Stimulated activated CD4-positive, alpha-beta T cell treated with anti-CD3 and anti-CD28 coated beads, Interleukin-2, amount 100 ng/mL, for 24 hours (primary cell): ENCODE measurements at places on chromosomes 13 and 19.

GRCh38 chr13:73938372-73939070, 195.7 kb downstream of the KLF12 start:
- DNase-seq, result no peak

- DNase-seq, result no peak
Observed at GRCh38 chr13:44629465-44630183, 53.5 kb upstream of the TSC22D1 start.

DNA sequence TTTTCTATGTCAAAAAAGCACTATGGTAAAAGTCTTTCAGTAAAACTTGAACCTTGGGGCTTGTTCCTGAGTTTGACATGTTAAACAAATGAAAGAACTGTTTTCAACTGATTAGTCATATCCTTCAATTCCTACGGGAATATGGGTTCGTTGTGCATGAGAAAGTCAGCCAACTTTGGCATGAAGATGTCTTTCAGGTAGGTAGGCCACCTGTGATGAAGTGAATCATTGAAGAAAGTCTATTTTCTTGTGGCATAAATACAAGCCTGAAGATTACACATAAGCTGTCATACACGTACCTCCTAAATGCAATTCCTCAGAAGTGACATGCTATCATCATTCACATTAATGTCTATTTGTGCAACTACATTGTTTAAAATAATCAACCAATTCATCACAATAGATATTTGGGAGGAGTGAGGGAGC, 513.0 kb downstream of the IRS2 start:
- no peak for DNase-seq

DNA sequence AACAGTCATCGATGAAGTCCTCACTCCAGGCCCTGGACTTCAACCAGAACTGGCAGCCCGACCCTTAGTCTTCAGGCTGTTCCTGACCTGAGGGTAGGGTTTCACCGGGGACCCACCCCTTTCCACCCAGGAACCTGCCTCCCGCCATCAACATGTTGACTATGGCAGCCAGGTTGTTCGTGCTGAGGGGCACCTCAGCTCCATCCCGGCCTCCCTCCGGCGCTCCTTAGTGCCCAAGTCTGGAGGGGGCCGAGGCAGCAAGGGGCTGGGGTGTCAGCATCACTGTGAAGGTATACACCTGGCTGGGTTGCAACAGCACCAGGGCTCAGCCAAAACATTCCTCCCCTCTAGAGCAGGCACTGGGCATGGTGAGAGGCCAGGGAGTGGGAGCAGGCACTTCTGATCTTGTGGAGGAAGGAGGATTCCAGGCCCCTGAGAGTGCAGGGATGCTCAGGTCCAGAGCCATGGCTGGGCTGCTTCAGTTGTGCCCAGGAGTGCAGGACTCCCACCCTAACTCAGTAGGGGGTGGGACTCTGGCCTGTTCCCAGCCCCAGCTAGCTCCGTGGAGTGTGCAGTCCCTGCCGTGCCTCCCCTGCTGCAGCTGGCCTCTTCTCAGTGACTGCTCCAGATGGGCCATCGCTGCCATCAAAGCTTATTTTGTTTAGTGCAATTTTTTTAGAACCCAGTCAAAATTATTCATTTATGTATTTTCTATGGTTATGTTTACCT, 1445.9 kb downstream of the PCDH9 start:
- DNase-seq, result no peak

DNA sequence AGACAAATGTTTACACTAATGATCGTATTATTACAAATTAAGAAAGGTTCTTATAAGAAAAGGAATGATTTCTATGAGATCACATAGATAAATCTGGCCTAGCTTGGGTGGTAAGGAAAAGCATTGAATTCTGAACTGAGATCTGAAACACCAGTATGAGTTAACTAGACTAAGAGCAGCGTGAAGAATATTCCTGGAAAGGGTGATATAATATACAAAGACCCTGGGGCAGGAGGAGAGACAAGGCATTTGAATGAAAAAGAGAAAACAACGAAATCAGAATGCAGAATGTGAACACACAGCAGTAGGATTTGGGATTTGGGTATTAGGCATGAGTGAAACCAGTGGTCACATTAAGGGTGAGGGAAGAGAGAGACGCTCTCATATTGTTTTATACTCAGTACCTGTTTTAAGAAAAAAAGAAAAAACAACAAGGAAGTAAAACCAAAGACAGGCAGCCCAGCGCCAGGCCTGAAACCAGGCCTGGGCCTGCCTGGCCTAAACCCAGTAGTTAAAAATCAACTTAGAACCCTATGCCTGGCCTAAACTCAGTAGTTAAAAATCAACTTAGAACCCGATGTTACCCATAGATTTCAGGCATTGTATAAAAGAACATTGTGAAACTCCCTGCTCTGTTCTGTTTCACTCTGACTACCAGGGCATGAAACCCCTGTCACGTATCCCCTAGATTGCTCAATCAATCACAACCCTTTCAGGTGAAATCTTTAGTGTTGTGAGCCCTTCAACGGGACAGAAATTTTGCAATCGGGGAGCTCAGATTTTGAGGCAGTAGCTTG, 287.1 kb downstream of the ITGBL1 start:
- DNase-seq, result no peak

DNA sequence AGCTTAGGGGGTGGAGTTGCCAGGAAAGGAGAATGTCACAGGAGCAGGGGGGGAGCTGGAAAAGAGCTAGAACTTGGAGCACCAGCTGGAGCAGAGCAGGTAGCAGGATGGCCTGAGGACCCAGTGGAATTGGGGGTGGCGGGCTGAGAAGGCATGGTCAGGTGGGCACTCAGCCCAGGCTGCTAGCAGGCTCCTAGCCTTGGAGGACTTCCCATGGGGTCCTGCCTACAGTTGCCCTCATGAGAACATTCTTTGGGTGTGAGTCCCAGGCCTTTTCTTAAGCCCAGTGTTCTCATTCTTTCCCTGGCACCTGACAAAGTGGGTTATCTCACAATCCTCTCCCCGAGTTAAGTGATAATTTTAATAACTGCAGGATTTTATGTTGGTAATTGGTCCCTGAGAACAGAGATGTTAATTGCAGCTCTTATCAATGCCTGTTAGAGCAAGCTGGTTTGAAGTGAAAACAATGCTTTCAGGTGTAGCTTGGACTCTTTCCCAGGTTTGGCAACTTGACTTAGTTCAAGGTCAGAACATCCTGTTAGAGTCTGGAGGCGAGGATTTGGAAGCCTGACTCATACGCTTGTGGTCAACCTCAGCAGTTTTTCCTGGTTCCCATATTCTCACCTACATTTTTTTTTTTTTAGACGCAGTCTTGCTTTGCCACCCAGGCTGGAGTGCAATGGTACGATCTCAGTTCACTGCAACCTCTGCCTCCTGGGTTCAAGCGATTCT, 18.1 kb upstream of the OLFM4 start:
- DNase-seq, result no peak

GRCh38 chr13:32501064-32501463, 37.5 kb downstream of the N4BP2L2 start:
- no peak for DNase-seq

DNA sequence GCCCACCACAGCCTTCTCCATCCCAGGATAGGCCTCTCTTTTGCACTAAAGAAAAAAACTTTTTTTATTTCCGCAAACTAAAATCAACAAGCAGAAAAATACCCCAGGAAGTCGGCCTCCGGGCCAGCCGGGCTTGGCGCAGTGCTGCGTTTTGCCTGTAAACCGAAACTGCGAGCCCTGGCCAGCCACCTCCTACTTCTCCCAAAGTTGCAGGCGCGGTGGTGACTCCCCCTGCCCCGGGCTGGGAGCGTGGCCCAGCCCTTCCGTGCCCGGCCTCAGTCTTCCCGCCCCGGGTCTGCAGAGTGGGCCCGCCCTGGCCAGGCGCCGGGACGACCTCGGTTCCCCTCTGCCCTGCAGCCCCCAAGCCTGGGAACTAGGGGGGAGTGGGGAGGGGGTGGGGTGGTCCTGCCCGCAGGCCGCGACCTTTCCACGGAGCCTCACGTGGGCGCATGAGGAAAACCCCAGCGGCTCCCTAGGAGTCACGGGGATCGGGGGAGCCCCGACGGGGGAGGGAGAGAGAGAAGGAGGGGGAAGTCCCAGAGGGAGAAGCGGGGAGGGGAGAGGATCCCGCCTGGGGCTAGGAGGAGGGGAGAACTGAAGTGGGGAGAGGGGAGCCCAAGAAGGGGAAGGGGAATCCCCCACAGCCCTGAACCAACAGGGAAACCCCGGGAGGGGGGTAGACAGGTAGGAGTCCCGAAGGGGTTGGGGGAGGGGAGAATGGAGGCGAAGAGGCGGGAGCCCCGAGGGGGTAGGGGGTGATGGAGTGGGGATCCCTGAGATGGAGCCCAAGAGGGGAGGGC, 3.0 kb downstream of the GADD45B start:
- DNase-seq, result peak; percentile 70

- peak; percentile 53 for DNase-seq
Observed at GRCh38 chr13:75357576-75358289, 124.2 kb downstream of the TBC1D4 start.

DNA sequence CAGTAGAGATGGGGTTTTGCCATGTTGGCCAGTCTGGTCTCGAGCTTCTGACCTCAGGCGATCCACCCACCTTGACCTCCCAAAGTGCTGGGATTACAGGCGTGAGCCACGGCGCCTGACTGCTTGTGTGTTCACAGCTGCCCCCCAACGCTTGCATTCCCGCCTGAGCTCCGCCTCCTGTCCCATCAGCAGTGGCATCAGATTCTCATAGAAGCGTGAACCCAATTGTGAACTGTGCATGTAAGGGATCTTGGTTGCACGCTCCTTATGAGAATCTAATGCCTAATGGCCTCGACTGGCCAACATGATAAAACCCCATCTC, 75.9 kb downstream of the GADD45B start:
- DNase-seq, result no peak

DNA sequence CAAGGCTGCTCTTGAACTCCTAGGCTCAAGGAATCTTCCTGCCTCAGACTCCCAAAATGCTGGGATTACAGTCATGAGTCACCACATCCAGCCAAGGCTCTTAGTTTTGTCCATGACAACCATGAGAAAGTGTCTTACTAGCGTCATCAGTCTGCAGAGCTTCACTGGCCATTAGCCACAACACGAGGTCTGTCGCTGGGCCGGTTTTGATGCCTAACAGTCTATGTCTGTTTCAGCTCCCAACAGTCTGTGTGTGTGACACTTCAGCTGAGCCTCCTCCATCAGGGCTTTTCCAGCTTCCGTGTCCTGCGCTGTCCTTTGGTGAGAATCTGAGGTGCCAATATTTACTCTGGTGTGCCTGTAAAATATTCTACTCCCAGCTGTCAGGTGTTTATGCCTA, 47.6 kb downstream of the CEP89 start:
- no peak for DNase-seq

GRCh38 chr13:67967031-67967430, 736.9 kb upstream of the PCDH9 start:
- DNase-seq, result no peak

DNA sequence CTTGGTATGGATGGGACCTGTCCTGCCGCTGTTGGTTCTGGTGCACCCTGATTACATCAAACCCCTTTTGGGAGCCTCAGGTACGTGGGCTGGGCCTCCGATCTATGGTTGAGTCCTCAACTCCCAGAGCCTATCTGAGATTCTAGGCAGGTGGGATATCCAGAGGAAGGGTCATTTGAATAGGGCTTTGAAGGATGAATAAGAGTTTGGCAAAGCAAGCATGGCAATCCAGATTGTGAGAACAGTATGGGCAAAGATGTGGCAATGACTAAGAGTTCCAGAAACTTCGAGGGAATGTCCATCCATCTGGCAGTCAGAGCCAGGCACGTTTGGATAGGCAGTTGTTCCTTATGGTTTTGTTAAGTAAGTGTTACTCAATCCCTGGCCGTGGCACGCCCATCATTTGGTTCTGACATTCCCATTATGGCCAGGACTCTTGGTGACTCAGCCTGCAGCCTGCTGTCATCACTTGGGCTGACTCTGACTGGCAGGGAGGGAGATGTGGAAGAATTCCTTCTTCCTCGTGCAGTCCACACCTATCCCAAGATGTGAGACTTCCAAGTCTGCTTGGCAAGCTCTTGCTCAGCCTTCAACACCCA, 21.5 kb downstream of the CYP4F22 start:
- DNase-seq, result no peak

- peak; percentile 30 for DNase-seq
Observed at GRCh38 chr19:55041627-55042343, 3.7 kb upstream of the GP6 start.

DNA sequence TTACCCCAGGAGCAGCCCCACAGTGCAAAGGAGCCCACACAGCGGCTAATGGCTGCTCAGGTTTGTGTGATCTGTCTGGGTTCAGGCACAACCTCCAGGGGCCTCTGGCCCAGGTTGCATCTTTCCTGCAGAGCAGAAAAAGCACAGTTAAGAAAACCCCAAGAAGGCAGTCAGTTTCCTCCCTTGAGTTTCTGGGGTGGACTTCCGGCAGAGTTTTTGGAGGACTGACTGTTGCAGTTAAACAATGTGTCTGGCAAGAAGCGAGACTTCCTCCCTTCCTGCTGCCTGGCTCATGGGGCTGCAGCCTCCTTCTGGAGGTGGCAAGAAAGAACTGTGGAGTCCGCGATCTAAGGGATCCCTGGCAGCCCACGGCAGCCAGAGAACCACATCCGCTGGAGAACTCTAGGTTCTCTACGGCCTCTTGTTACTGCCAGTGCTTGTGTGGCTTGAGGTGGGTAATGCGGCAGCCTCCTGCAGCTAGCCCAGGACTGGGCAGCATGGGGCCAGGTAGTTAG, 114.4 kb downstream of the ZDHHC20 start:
- DNase-seq, result peak; percentile 27

- DNase-seq, result no peak
Observed at GRCh38 chr13:21825801-21826200, 154.9 kb downstream of the FGF9 start.

GRCh38 chr13:88464851-88465250, 793.7 kb downstream of the SLITRK5 start:
- DNase-seq, result no peak

DNA sequence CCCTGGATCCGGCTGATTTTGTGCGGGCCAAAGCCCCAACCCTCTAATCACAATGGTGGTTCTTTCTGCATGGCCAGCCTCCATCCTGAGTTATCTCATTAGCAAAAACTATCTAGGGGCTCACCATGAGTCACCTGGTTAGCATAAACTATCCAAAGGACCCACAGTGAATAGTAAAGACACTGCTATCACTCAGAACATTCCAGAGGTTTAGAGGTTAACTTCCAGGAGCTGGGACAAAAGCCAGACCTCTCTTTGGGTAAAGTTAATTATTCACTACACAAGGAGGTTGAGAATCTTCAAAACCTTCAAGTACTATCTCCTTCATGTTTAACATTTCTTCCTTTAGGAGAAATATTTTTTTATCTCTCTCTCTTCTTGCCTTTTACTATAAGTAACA, 18.8 kb upstream of the PPP5C start:
- DNase-seq, result no peak

- peak; percentile 58 for DNase-seq
Observed at GRCh38 chr19:38655148-38655824, 7.8 kb downstream of the ACTN4 start.

DNA sequence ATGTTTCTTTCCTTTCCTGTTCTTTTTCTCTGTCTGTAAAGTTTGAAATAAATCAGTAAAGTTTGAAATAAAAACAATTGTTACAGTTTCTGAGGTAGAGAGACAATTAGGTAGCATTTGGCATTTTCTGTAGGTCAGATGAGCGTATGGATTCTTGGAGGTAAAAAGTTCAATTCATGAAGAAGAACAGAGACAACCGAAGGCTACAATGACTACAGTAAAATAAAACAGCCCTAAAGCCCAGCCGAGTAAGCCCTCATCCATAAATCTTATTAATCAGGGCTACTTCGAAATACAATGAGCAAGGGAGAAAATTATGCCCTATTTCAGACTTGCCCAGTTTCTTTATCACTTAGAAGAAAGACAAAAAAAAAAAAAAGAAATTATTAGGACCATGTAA, 941.9 kb upstream of the SLC10A2 start:
- no peak for DNase-seq

GRCh38 chr13:101942535-101943157, 459.2 kb downstream of the FGF14 start:
- DNase-seq, result no peak

- no peak for DNase-seq
Observed at GRCh38 chr19:15701757-15702533, 25.9 kb upstream of the OR10H2 start.
